ENCODE measurements at places on chromosomes 4 and X. TPM values are rescaled to one million over a fixed set of nuclear protein-coding genes. Genes with fewer than 3 reads are reported as not detected.

The NPY1R gene
- polyA plus RNA-seq, result 7.2 TPM

The DOK7 gene
- polyA plus RNA-seq, result 1.2 TPM

The HDX gene
- polyA plus RNA-seq, result 0.23 TPM

The BEND4 gene
- polyA plus RNA-seq, result not detected

The CTAG2 gene
- not detected for polyA plus RNA-seq

The ARSJ gene
- polyA plus RNA-seq, result 0.46 TPM

The TSPAN6 gene
- polyA plus RNA-seq, result 34.2 TPM

The CLIC2 gene
- polyA plus RNA-seq, result 9.0 TPM

The CFAP299 gene
- polyA plus RNA-seq, result not detected

The WAS gene
- 3.7 TPM for polyA plus RNA-seq

DNA sequence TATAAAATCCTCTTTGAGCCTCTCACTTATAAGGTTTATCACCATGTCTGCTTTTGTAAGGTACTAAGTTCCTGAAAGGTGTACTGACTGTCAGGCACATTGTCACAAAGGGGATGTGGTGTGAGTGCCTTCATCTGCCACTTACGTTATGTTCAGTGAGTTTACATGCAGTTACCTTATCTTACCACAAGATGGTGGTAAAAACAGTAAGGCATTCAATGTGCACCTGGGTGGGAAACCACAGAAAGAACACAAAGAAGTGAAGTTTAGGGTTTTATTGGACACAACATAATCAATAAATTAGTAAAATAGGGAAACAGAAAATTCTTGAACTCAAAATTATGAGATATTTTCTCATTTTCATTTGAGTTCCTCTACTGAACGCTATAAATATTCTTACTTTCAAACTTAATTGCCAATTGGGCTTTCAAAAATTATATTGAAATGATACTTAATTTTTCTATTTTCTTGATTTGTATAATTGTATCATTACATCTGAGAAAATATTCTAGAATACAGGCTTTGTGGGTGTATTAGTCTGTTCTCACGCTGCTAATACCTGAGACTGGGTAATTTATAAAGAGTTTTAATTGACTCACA is 650.8 kb downstream of the PCDH7 start:
- no peak for DNase-seq

GRCh38 chrX:12702509-12703091 is 88.6 kb upstream of the PRPS2 start:
- no peak for DNase-seq

DNA sequence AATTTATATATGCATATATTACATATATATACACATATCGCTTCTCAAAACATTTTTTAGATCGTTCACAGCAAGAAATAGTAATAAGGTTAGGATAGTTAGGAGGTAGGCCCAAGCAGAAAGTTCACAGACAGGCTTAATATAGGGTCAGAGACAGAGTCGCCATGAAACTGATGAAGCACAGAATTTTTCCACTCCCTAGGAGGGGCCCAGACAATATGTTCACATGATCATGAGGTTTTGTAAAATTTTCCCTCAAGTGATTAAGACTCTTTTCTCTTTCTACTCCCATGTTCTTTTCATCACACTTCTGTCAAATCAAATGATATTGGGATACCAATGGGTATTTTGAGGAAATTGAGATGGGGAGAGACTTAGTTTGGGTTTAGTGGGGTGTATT is 5.2 kb upstream of the ENAM start:
- DNase-seq, result no peak

GRCh38 chr4:26325191-26325590 is 4.4 kb downstream of the RBPJ start:
- DNase-seq, result no peak

- DNase-seq, result no peak
These were observed 94.5 kb upstream of the EOLA2 start for GRCh38 chrX:150032742-150033141.

GRCh38 chrX:23644744-23645143 is 22.5 kb upstream of the PRDX4 start:
- no peak for DNase-seq

DNA sequence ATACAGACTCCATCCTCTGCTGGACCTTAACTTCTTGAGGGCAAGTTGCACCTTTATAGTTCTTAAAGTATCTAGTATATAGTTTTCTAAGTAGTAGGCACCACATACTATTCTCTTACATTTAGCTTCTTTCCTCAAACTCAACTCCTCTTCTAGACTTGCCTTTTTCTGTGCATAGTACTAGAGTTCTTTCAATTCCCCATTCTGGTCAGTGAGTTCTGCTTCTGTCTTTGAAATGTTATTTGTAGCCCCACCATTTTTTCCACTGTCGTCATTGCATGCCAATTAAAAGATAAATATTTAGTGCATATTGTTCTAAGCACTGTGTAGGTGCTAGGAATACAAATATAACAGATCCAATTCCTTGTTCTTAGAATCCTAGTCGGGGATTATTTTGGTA is 31.6 kb downstream of the CDKL5 start:
- no peak for DNase-seq

DNA sequence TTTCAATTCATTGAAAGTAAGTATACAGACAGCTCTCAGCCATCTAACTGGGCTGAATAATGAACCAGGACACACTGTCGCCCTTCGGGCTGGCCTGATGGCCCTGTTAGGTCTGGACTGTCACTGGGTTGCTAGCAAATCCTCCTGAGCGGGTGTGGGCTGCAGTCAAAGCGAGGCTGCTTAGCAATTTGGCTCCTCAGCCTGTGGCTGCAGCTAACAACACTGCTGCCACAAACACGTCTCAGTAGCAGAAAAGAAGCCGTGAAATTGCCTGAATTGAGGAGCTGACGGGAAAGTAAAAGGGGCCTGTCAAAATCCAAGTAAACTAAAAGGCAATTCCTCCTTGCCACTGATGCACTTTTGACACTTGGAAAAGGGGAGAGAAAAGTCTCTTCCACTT is 72.8 kb downstream of the SMIM20 start:
- DNase-seq, result no peak

DNA sequence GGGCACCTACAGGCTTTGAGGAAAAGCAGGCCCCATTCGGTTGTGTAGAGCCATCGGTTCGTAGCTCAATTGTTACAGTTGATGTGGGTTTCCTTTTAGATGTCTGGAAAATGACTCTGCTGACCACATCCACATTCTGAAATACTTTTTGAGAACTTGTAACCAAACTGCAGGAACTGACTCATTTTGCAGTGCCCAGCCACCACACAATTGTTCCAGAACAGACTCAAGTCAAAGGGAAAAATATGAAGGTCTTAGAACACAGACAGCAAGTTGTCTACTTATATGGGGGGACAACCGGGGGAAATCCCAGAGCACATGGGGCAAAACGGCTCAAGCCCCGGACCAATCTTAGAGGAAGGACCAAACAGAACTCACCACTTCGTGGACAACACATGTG is 557.6 kb upstream of the DIPK2B start:
- DNase-seq, result no peak

GRCh38 chr4:26094076-26094475 is 180.1 kb downstream of the SMIM20 start:
- no peak for DNase-seq

DNA sequence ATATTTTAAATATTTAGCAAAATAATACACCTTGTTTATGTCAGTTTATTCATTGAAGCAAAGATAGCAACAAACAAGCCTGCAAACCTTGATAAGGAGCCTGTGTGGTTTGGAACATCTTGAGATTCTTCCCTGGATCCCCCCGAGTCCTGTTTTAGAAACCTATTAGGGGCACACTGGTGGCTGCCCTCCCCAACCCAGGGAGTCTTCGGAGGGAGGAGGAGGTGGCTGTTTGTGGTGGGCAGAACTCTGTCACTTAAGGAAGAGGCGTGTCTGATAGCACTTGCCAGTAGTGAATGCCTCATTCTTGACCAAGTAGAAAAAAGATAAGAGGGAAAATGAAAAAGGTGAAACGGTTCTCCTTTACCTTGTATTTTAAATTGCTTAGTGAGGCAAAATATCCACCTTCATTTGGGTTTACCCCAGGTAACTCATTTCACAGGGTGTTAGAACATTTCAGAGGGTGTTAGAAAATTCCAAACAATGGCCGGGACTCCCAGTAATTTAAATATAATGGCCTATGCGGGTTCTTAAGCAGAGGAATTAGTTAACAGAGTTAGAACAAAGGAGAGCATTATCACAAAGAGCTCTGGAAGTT is 10.4 kb downstream of the KIT start:
- DNase-seq, result no peak

DNA sequence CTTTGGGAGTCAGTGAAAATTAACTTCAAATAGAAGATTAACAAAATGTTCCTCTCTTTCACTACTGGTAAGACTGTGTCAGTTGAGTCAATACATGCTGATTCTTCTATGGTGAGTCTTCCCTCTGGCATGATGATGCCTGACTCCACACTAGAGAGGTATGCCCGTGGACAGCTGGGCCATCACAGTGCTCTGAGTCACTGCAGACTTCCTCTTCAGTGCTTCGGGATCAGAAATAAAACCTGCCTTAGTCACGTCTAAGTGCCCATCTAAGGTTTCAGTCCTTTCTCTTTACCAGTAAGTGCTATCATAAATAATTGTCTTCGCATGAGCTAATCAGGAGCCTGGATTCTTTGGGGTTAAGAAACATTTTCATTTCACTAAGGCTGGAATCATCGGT is 1.6 kb upstream of the ASB5 start:
- peak; percentile 78 for DNase-seq

DNA sequence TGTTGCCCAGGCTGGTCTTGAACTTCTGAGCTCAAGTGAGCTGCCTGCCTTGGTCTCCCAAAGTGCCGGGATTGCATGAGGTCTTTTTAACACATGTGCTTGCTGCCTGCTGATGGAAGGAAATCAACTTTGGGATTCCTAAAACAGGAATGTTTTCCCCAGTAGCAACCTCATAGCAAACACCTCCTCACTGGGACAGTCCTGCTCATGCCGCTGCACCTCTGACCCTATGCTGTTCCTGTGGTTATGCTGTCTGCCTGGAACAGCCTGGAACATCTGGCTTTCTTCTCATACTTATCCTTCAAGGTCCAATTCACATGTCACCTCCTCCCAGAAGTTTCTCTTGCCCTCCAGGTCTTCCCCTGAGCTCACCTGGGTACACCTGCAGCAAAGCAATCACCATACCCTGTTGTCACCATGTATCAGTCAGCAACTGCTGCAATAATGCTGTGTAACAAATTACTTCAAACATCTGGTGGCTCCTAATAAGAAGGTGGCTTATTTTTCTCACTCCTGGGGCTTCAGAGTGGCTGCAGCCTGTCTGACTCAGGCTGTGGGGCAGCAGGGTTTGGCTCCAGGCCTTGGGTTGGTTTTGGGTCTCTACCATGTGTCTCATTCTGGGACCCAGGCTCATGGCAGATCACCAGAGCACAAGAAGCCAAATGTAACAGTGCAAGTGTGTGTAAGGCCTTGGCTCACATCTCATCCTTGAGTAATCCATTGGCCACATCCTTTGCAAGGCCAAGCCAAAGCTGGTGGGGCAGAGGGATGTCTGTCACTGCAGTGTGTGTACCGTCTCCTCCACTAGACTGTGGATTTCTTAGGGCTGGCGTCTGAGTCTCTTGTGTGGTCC is 59.4 kb upstream of the SORCS2 start:
- no peak for DNase-seq

DNA sequence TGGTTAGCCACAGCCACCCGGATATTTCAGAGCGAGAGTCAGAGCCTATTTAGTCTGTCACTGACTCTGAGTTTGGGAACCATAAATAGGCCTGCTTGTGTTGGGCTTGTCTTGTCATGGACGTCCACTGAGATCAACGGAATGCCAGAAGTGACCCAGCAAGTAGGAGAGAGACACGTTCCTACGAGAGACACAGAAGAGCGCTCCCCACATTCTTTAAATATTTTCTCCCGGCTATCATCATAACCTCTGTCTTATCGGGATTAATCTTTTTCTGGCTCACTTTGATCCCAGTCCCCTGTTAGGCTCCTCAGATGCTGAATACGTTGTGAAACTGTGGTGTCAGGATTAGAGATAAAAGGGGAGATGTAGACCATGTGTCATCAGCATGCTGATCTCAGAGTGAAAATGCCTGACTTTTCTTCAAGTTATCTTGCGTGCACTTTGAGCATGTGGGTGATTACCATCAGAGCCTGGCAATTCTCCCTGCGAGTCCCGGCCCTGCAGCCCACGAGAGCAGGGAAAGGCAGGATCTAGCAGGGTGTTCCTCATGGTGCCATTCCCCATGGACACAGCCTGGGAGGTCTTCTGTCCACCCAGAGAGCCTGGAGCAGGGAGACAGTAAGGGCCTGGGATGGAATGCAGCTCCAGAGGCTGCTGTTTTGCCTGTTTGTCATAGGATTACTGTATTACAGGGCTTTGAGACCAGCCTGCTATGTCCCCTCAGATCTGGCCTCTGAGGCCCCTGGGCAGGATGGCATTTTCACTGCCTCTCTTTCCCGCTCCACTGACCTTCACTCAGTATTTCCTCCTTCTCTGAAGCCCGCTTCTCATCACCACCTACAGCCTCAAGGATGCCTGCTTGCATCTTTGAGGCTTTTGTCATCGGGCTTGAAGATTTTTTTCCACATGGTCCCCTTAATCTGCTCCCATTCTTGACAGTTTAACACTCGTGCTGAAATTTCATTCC is 2.8 kb upstream of the TENM3 start:
- no peak for DNase-seq

- peak; percentile 27 for DNase-seq
These were observed 137.2 kb downstream of the RAPGEF2 start for GRCh38 chr4:159240046-159240445.

DNA sequence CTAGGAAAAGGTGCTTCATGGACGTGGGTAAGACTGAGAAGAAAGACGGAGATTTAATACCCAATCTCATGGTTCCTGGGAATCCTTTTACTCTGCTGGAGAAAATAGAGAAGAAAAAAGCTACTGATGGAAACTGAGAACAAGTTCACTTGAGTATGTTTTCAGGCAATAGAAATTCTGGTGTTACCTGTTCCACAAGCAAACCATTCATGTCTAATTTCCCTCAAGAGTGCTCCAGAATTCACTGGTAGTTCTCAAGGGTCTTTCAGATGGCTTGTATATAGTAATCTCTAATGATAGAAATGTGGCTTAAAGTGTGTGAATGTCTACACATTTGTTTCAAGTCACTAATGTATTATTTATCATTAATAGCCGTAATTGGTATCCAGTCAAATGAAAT is 22.5 kb downstream of the SETD7 start:
- DNase-seq, result no peak

GRCh38 chr4:164204434-164204833 is 549.5 kb upstream of the SMIM31 start:
- DNase-seq, result no peak

- no peak for DNase-seq
These were observed 51.9 kb downstream of the CCNI start for GRCh38 chr4:77023920-77024319.

- no peak for DNase-seq
These were observed 555.2 kb upstream of the PCDH10 start for GRCh38 chr4:132593717-132594400.

GRCh38 chr4:151323667-151324066 is 1.7 kb downstream of the SH3D19 start:
- DNase-seq, result no peak
